ENCODE measurements at places on chromosomes 4 and X.

DNA sequence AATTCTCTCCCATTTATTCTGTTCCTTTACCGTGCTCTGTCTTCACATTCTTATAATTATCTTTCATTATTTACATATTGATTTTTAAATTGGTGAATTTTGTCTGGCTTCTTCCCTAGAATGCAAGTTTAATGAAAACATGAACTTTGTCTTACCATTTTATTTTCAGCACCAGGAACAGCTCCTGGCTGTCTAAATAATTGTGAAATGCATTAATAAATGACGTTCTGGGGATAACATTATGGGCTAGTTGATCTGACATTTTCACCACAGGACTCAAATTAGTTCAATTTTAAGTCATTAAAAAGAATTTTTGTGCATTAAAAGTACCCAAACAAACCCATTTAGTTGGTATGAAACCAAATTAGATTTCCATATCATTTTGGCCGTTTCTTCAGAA, 97.5 kb downstream of the KCTD8 start:
- no peak for DNase-seq

GRCh38 chrX:69079268-69079667, 86.0 kb downstream of the PJA1 start:
- no peak for DNase-seq

- peak; percentile 62 for DNase-seq
Measured at GRCh38 chr4:150581641-150582051, 305 bp upstream of the MAB21L2 start.

GRCh38 chr4:182449930-182450439, 206.8 kb downstream of the TENM3 start:
- no peak for DNase-seq

Data from fibroblast of skin of right biceps (primary cell).